Left lung (tissue), 14 donors: ENCODE measurements at places on chromosomes 13 and 19.

- no peak for DNase-seq
Measured at GRCh38 chr19:28700176-28700575, 512.8 kb downstream of the UQCRFS1 start.

GRCh38 chr13:75217949-75218348 lies 264.0 kb downstream of the TBC1D4 start:
- no peak for DNase-seq

DNA sequence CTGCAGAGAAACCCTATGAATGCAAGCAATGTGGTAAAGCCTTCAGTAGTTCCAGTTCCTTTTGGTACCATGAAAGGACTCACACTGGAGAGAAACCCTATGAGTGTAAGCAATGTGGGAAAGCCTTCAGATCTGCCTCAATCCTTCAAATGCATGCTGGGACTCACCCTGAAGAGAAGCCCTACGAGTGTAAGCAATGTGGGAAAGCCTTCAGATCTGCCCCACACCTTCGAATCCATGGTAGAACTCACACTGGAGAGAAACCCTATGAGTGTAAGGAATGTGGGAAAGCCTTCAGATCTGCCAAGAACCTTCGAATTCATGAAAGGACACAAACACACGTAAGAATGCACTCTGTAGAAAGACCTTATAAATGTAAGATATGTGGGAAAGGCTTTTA lies 14.7 kb downstream of the ZNF763 start:
- DNase-seq: no peak

GRCh38 chr13:49536144-49536873 lies 40.6 kb downstream of the PHF11 start:
- no peak for DNase-seq

- DNase-seq: no peak
Measured at GRCh38 chr19:58558066-58558622, at the start of gene UBE2M. UBE2M (minus strand) TSS chr19:58558611; CDS start chr19:58558381, 230 bp downstream.

- DNase-seq: no peak
Measured at GRCh38 chr19:35088131-35088913, 27.3 kb upstream of the FXYD3 start.

DNA sequence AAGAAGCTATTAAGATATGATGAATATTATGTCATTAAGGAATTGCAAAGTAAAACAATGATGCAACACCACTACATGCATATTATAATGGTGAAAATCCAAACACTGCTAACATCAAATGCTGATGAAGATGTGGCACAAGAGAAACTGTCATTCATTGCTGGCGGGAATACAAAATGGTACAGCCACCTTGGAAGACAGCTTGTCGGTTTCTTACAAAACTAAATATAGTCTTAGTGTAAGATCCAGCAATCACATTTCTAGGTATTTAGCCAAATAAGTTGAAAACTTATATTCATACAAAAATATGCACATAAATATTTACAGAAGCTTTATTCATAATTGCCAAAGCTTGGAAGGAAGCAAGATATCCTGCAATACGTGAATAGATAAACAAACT lies 114.9 kb upstream of the EDNRB start:
- DNase-seq: no peak

DNA sequence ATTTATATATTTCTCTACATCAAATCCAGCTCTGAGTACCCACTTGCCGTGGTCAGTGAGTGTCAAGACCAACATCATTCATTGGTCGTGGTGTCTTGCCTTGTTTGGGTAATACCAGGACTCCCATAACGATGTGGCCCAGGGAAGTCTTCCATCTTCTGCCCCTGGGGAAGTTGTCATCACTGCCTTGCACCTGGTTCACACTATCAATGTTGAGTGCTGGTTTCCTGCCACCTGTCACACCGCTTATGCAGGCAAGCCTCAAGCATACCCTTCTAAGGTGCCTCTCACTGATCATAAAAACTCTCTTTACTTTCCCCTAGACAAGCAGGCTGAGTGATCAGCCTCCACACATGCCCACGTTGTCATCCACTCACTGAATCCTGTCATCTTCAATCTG lies 382.4 kb downstream of the KCTD12 start:
- no peak for DNase-seq

- DNase-seq: no peak
Measured at GRCh38 chr19:14003251-14004055, 2.7 kb downstream of the RFX1 start.

DNA sequence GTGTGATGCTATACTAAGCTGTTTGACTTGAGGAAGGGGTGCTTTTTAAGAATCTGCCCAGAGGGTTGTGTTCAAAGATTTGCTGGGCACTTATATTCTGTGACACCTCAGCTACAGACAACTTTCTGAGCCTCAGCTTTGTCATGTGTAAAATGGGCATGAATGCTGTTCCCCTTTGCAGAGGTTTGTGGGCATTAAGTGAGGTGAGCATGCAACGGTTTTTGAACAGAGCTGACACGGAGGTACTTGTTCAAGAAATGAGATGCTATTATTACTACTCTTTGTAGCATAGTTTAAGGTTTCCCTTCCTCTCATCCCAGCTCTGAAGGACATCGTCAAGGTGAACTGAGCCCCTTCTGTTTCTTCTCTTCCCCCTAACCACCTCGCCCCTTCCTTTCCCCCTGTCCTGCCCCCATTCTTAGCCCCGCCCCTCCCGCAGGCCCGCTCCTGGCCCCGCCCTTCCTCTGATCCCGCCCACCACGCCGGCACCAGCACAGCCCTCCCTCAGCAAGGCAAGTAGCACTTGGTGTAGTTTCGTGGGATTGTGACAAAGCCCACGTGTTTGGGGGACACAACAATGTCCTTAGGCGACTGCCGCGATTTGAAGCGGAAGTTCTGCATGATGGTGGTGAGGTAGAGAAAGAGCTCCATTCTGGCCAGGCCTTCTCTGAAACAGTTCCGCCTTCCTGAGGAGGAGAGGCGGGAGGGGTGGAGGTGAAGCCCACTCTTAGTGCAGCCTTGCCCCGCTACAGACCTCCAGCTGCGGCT lies 26.1 kb upstream of the CYP2A7 start:
- no peak for DNase-seq

GRCh38 chr19:1241417-1242095 lies at the start of gene ATP5F1D:
ATP5F1D (plus strand) TSS chr19:1241751; CDS start chr19:1241851, 100 bp downstream.
- DNase-seq: peak; percentile 98

DNA sequence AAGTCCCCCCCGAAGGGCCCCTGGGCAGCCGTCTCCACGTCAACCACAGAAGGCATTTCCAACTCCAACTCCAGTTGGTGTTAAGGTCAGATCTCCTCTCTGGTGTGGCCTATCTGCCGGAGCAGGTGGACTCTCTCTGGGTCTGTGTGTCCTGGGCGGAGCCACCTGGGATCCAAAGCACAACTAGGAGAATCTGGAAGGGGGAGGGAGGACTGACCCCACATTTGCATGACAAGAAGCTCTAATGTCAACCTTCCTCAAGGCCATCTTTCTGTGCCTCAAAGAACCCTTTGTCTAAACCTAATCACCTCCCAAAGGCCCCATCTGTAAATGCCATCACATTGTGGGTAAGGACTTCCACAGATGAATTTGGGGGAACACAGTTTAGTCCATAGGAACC lies 381.5 kb downstream of the UQCRFS1 start:
- DNase-seq: no peak

DNA sequence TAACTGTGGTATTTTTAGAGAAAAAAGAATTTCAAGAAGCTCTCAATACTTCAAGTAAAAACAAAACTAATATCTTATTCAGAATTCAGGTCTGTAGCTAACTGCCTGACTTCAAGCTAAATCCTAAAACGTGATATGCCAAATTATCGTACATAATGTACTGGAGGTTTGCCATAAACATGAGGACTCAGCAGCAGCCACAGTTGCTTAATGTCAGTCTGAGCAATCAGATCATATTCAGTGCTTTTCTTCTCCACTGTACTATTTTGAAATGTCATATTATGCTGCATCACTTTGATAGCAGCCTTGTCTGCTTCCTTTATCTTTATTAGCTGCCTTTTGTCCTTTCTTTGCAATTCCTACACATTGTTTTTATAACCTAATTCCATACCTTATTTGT lies 265.1 kb upstream of the EDNRB start:
- no peak for DNase-seq

- DNase-seq: no peak
Measured at GRCh38 chr19:1288833-1289685, 3.4 kb downstream of the EFNA2 start.
